ENCODE measurements at places on chromosomes 12 and 14.

- DNase-seq: no peak
Measured at GRCh38 chr12:98464190-98464589, 51.2 kb upstream of the TMPO start.

DNA sequence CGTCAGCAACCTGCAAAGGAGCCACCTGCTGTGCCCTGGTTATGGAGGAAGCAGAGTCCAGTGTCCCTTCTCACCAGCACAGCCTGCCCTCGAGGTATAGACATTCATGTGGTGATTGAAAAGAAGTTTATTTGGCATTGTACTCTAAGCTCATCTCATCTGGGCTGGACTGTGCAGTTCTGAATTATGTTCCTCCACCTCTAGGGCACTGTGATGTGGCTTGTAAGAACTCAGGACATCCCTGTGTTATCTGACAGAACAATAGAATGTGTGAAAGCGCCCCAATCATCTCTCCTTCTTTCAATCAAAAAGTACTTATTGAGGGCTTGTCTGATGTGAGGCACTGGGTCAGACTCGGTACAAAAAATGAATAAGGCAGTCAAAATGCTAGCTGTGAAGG, 140.1 kb downstream of the DHRS2 start:
- DNase-seq: no peak

DNA sequence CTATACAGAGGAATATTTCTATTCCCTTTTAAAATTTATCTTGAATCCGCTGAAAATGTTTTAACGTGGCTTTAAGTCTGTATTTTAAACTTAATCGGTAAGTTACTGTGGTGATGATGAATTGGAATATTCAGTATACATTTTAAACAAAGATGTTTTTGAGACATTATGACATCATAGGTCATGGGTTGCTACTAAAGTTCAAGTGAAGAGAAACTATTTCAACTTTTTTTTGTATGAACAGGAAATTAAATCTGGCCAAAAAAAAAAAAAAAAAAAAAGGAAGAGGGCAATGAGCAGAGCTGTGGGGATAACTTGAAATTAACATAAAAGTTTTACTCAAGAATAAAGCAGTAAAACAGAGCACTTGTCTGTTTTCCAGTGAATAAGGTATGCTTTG, 109.0 kb downstream of the PLEKHA5 start:
- DNase-seq: no peak

DNA sequence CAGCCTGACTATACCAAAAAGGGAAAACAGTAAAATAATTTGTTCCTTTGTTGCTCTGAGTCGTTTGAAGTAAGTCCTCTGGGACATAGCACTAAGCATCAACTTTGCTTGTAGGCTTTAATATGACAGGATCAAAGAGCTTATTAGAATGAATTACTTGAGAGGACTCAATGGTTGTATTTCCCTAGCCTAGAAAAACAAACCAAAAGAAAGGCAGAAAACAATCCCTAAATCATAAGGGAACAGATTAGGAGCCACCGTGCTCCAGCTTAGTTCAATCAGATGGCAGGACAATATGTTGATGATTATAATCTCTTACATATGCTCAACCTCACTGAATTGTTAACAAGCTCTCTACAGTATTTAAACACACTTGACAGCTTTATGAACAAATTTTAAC, 988.4 kb downstream of the FLRT2 start:
- no peak for DNase-seq

GRCh38 chr12:101277443-101277842, 2.5 kb upstream of the UTP20 start:
- DNase-seq: no peak
